ENCODE measurements at places on chromosomes 5 and 9. TPM values are rescaled to one million over a fixed set of nuclear protein-coding genes. Genes with fewer than 3 reads are reported as not detected.

Gene FOXI1
- 3.8 TPM for total RNA-seq

Gene FBP2
- 26.9 TPM for total RNA-seq

Gene CCL19
- 0.41 TPM for total RNA-seq

Gene NLN
- 19.9 TPM for total RNA-seq

Gene FKBP15
- 23.1 TPM for total RNA-seq

Gene BTNL9
- total RNA-seq, result 17.1 TPM

Gene RNF183
- 3.1 TPM for total RNA-seq

Gene PLAC8L1
- not detected for total RNA-seq

Gene RBM22
- total RNA-seq, result 41.2 TPM

Gene DMRT2
- 7.0 TPM for total RNA-seq

Gene TRPM6
- total RNA-seq, result 3.0 TPM

Gene MZB1
- total RNA-seq, result 0.93 TPM

Gene PLK2
- 383 TPM for total RNA-seq

Gene HEMGN
- 12.8 TPM for total RNA-seq

Gene FGF18
- total RNA-seq, result 1.6 TPM

Gene TUSC1
- 20.9 TPM for total RNA-seq

Gene TPPP
- total RNA-seq, result 6.4 TPM

Gene IL4
- not detected for total RNA-seq

Gene OCLN
- 50.4 TPM for total RNA-seq

Gene GPR21
- total RNA-seq, result 7.9 TPM

Gene IL13
- total RNA-seq, result not detected

Gene RMND5B
- 24.5 TPM for total RNA-seq

Gene MYOT
- total RNA-seq, result 54.2 TPM

Gene PCDHGB3
- total RNA-seq, result 7.1 TPM

Gene NDUFB6
- total RNA-seq, result 65.6 TPM

Gene PTGES2
- 68.0 TPM for total RNA-seq

Gene SMIM32
- total RNA-seq, result 18.6 TPM

Gene SIMC1
- 12.0 TPM for total RNA-seq

Gene ADAMTS6
- 7.6 TPM for total RNA-seq

Gene NFIB
- 42.0 TPM for total RNA-seq

Gene GRXCR2
- total RNA-seq, result 0.29 TPM

Gene RIGI
- 11.2 TPM for total RNA-seq

Gene TMC1
- 0.41 TPM for total RNA-seq

Gene GLE1
- total RNA-seq, result 17.7 TPM

Gene PCDH12
- total RNA-seq, result 30.1 TPM

Gene NIPAL4
- 0.47 TPM for total RNA-seq

Gene CENPK
- total RNA-seq, result 9.3 TPM

Gene CTXN3
- 0.47 TPM for total RNA-seq

Gene SLC34A3
- 3.0 TPM for total RNA-seq

Gene ST8SIA4
- 11.0 TPM for total RNA-seq

Gene C5orf58
- not detected for total RNA-seq

Gene DRD1
- not detected for total RNA-seq

Gene RANBP6
- 29.3 TPM for total RNA-seq

Gene ANKDD1B
- total RNA-seq, result 6.4 TPM
